Placental epithelial cell (primary cell): ENCODE measurements at places on chromosomes 12 and 14. TPM values are rescaled to one million over a fixed set of nuclear protein-coding genes. Genes with fewer than 3 reads are reported as not detected.

NID2 gene
- total RNA-seq = 292 and 830 TPM in 2 replicates

EPYC gene
- not detected in 2 replicates for total RNA-seq

RFX4 gene
- not detected in 2 replicates for total RNA-seq

JPH4 gene
- total RNA-seq = under 0.01 and 0.22 TPM in 2 replicates

HOXC4 gene
- total RNA-seq = 0.43 and 2.0 TPM in 2 replicates

PLXNC1 gene
- total RNA-seq = 0.11 and 0.39 TPM in 2 replicates

OASL gene
- not detected in 2 replicates for total RNA-seq

IFT43 gene
- total RNA-seq = 17.8 and 18.8 TPM in 2 replicates

REM2 gene
- 0.39 TPM in 1 of 2 replicates, not detected in the other for total RNA-seq

CLEC9A gene
- total RNA-seq = not detected in 2 replicates

VASH1 gene
- 0.33 and 1.2 TPM in 2 replicates for total RNA-seq

CCDC177 gene
- total RNA-seq = not detected in 2 replicates

NINJ2 gene
- total RNA-seq = 2.6 and 5.1 TPM in 2 replicates

LTBP2 gene
- total RNA-seq = 47.9 and 157 TPM in 2 replicates

CYP27B1 gene
- total RNA-seq = 2.9 and 3.9 TPM in 2 replicates

SERPINA5 gene
- not detected in 2 replicates for total RNA-seq
